ENCODE measurements at places on chromosomes 4 and X.

GRCh38 chr4:154503598-154503997 lies 12.0 kb upstream of the DCHS2 start:
- DNase-seq: no peak

- DNase-seq: no peak
Observed at GRCh38 chr4:34512616-34513015, 1731.7 kb downstream of the ARAP2 start.

- DNase-seq: no peak
Observed at GRCh38 chr4:45346816-45347435, 620.6 kb upstream of the GNPDA2 start.

GRCh38 chr4:99356992-99357391 lies 4.4 kb upstream of the ADH1C start:
- DNase-seq: no peak

Measured in stimulated activated CD4-positive, alpha-beta T cell treated with anti-CD3 and anti-CD28 coated beads, Interleukin-4, amount 100 ng/mL, for 1 hour (primary cell).